ENCODE measurements at places on chromosomes 13 and 19.

- no peak for DNase-seq
These were observed 90.4 kb downstream of the COL4A1 start for GRCh38 chr13:110216398-110217041.

GRCh38 chr19:15129856-15130585 is 22.8 kb downstream of the SYDE1 start:
- no peak for DNase-seq

GRCh38 chr13:89763005-89763404 is 1584.5 kb upstream of the MIR17HG start:
- DNase-seq, result no peak

- no peak for DNase-seq
These were observed 59.4 kb downstream of the WTIP start for GRCh38 chr19:34540811-34541557.

GRCh38 chr19:16041299-16041990 is 34.9 kb upstream of the TPM4 start:
- peak; percentile 66 for DNase-seq

DNA sequence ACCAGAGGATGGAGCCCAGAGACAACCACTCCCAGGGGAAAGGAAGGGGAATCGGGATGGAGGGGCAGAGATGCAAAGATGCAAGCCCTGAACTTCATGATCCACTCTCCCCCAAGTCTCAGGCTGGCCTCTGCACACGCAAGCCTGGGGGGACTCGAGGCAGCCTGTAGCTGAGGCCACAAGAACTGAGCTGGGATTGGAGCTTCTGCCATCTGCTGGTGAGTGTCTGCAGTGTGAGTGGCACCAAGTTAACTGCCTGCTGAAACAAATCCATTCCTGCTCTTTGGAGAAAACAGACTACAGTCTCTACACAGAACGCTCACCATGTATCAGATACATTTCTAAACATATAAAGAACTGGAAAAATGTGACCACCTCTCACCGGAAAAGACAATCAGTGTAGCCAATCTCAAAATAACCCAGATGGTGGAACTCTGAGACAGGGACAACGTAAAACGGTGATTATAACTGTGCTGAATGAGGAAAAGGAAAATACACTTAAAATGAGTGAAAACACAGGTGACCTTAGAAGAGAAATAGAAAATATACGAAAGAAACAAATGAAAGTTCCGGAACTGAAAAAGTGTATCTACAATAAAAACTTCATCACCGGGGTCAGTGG is 62.1 kb downstream of the KLF2 start:
- peak; percentile 71 for DNase-seq

DNA sequence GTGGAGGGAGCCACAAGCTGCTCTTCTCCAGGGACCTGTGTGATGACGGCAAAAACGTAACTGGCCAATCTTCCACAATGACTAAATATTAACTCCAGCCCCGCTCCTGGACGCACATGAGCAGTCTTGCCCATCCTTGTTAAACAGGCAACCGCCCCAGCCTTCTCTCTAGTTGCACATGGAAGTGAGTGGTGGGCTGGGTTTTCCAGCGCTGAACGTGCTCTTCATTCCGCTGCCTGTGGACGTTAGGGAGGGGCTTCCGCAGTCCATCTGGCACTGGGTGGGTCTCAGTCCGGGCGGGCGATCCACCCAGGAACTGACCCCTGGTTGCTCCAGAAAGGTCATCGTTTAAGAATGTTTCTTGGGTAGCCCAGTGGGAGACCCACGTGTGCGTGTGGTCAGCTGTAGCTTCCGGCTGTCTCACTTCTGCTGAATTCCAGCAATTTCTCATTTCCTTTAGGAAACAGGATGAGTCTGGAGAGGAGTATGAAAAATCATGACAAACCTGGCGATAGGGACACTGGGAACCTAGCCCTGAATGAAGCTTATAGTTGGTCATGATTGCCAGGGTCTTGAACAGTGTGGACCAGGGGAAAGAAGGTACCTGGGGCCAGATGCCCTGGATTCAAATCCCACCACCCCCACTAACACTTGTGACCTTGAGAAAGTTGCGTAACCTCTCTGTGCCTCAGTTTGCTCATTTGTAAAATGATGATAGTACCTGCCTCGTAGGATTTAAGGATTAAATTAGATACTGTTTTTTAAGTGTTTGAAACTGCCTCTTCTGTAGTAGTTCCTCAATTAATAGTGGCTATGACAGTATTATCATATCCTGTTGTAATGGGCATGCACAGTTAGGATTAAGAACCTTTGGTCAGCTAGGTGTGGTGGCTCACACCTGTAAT is 92.6 kb downstream of the SIPA1L3 start:
- DNase-seq, result no peak

DNA sequence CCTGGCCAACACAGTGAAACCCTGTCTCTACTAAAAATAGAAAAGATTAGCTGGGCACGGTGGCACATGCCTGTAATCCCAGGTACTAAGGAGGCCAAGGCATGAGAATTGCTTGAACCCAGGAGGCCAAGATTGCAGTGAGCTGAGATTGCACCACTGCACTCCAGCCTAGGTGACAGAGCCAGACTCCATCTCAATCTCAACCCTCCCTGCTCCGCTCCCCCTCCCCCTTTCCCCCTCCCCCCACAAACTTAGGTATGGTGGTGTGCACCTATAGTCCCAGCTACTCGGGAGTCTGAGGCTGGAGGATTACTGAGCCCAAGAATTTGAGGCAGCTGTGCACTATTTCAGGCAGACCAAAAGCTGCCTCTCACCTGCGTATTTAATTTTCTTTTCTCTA is 21.6 kb upstream of the RNF113B start:
- no peak for DNase-seq

DNA sequence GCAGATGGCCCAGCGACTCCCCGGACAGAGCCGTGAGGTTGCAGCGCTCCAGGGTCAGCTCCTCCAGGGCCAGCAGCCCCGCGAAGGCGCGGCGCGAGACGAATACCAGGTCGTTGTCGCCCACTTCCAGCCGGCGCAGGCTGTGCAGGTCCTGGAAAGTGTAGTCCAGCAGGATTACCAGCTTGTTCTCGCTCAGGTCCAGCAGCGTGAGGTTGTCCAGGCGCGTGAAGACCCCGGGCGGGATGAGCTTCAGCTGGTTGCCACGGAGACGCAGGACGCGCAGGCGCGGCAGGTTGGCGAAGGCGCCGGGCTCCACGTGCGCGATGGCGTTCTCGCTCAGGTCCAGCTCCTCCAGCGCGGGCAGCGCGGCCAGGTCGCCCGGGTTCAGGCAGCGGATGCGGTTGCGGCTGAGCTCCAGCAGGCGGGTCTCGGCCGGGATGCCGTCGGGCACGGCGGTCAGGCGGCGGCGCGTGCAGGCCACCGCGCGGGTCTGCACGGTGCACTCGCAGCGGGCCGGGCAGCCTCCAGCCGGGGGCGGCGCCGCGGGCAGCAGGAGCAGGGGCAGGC is 9.3 kb upstream of the PEAK3 start:
- DNase-seq, result no peak

DNA sequence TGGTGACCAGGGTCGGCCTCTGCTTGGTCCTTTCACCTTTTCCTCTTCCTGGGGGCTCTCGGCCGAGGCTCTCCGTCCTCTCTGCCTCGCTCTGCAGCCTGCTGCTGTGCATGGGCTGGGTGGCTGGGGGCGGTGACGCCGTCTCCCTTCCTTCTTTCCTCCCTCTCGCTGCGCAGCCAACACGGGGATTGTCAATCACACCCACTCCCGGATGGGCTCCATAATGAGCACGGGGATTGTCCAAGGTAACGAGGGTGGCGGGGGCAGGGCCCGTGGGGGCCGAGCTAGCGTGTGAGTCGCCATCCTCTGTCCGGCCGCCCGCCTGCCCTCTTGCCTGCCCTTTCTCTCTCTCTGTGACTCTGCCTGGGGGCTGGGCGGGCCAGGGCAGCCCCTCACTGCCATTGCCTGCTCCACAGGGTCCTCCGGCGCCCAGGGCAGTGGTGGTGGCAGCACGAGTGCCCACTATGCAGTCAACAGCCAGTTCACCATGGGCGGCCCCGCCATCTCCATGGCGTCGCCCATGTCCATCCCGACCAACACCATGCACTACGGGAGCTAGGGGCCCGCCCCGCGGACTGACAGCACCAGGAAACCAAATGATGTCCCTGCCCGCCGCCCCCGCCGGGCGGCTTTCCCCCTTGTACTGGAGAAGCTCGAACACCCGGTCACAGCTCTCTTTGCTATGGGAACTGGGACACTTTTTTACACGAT is 7.1 kb downstream of the YIPF2 start:
- DNase-seq, result no peak

DNA sequence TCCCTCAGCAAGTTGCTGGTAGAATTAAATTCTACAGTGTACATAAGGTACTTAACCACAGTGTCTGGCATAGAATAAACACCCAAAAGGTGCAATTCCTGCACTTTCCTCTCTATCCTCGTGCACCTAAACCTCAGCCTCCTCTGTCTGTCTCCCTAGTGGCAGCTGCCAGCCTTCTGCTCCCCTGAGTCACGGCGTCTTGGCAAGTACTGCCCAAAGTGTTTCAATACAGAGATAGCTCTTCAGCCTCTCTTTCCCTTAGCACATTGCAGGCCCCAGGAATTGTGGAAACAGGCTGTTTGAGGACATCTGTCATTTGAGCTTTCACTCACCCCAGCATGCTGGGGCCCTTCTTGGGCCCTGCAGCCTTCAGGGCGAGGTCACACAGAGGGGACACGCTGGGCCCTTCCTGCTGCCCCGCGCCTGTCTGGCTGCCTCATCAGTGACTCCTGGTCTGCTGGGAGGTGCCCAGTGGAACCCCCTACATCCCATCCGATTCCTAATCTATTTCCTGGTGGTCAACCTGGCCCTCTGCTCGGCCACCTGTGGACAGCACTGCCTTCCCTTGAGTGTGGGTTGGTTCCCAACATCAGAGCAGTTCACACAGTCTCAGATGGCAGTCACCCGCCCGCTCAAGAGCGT is 19.3 kb downstream of the COL4A2 start:
- no peak for DNase-seq

DNA sequence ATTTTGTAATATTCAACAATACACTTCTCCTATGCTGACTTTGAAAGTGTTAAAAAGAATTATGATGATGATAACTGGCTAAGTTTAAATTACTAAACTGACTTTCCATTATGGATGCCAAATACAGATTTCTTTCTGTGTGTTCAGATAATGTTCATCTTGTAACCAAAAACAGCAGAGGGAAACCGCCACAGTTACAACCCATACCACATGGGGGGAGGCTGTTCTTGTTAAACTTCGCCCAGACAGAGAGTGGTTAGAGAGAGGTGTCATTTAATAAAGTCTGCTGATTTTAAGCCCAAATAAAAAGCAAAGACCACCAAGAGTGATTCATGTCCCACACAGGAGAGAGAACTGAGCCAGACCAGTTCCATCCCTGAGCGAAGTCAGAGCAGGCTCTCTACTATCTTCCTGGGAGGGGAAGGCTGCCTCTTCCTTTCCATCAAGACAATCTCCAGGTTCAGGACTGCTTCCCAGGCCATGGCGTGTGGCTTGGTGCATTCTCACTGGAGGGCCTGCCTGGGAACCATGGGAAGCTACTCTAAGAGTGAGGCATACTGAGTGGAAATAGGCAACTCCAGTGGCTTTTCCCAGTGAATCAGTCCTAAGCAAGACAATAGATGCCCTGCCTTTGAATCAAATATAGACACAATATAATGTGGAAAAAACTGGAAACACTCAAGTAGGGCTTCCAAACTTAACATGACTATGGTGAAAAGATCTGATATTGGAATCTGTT is 18.2 kb downstream of the EFNB2 start:
- DNase-seq, result no peak

GRCh38 chr19:18814063-18814462 is 17.7 kb upstream of the UPF1 start:
- no peak for DNase-seq

DNA sequence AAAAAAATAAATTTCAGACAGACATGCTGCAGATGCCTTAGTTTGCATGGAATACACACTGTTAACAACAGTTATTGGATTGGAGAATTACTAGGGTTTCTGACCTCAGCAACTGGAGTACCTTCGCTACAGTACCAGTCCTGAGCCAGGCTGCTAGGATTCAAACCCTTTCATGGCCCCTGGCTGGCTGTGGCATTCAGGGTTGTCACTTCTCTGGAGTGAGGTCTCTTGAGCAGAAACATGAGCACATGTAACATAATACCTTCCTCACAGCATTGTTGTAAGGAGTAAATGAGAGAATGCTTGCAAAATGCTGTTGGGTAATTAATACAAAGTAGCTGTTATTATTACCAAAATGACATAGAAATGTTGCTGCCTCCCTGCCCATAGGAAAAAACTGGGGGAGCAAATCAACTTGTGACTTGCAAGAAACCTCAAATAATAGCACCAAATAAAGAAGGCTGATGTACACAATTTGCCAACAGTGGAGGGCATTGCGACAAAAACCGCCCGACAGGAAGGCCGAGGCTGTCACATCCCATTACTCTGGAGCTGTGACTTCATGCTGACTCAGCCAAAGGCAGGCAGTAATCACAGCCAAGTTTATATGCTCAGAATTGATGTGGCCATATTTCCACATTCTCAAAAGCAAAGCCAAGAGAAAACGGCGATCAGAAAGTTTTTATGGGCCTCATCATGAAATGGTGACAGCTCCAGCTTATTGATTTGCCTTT is 100.4 kb downstream of the RFC3 start:
- peak; percentile 21 for DNase-seq

DNA sequence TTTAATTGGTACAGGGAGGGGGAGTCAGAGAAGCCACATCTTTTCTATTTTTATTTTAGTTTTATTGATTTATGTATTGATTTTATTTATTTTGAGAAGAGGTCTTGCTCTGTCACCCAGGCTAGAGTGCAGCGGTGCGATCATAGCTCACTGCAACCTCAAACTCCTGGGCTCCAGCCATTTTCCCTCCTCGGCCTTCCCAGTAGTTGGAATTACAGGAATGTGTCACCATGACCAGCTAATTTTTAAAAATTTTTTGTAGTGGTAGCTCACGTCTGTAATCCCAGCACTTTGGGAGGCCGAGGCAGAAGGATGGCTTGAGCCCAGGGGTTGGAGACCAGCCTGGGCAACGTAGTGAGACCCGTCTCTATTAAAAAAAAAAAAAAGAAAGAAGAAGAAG is 4.1 kb downstream of the IL27RA start:
- DNase-seq, result no peak

- no peak for DNase-seq
These were observed 4.9 kb upstream of the CERS1 start for GRCh38 chr19:18900700-18901481.

DNA sequence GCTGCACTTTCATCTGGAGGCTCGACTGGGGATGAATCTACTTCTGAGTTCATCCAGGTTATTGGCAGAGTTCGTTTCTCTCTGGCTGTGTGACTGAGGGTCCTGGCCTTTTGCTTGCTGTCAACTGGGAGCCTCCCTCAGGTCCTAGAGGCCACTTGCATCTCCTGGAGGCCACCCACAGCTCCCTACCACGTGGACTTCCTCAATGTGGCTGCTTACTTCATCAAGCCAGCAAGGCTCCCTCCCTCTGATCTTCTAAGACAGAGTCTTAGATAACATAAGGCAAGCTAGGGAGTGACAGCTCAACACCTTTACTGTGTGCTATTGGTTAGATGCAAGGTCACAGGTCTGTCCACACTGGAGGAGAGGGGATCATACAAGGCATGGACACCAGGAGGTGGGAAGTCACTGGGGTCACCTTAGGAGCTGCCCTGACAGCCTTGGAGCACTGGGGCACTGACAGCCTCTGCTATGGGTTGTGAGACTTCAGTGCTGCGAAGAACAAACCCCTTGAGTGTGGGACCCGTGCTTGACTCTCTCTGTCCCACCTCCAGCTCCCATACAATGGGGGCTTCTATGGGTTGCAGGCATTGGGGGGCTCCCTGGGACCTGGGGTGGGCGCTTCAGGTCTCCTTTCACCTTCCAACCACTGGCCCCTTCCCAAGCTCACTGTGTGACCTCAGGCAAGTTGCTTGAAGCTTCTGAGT is 5.3 kb downstream of the FAM187B start:
- DNase-seq, result no peak

- peak; percentile 66 for DNase-seq
These were observed 103.7 kb upstream of the EDNRB start for GRCh38 chr13:78022164-78022877.

All from CD4-positive, alpha-beta T cell treated with Interleukin-15 for 1 hour (primary cell).